Uterine smooth muscle cell (primary cell): ENCODE measurements at places on chromosomes 5 and 9. TPM values are rescaled to one million over a fixed set of nuclear protein-coding genes. Genes with fewer than 3 reads are reported as not detected.

Gene OR4F3
- 0.11 TPM in 1 of 2 replicates, not detected in the other for total RNA-seq

Gene GABRG2
- total RNA-seq, result not detected in 2 replicates

Gene PCDHB16
- 0.12 and 0.33 TPM in 2 replicates for total RNA-seq

Gene PPP1R26
- 20.6 and 22.9 TPM in 2 replicates for total RNA-seq

Gene GLRA1
- total RNA-seq, result not detected in 2 replicates

Gene GABRA6
- not detected in 2 replicates for total RNA-seq

Gene KIF4B
- total RNA-seq, result under 0.01 and 0.12 TPM in 2 replicates

Gene TCF7
- total RNA-seq, result 0.37 and 2.0 TPM in 2 replicates

Gene TXNDC8
- not detected in 2 replicates for total RNA-seq

Gene CARTPT
- total RNA-seq, result not detected in 2 replicates

Gene CD274
- total RNA-seq, result 10.5 and 17.7 TPM in 2 replicates

Gene CTXN3
- not detected in 2 replicates for total RNA-seq

Gene NTMT1
- 43.1 and 70.9 TPM in 2 replicates for total RNA-seq

Gene UBE2QL1
- total RNA-seq, result 0.11 and 0.37 TPM in 2 replicates

Gene CBY3
- 0.50 TPM in 1 of 2 replicates, not detected in the other for total RNA-seq

Gene DMRTA1
- total RNA-seq, result 1.00 and 1.5 TPM in 2 replicates

Gene SMIM33
- not detected in 2 replicates for total RNA-seq

Gene PCDHA1
- total RNA-seq, result under 0.01 TPM in 2 replicates

Gene OTULINL
- 3.4 and 6.8 TPM in 2 replicates for total RNA-seq

Gene PCDHA12
- 0.11 and 0.12 TPM in 2 replicates for total RNA-seq

Gene PCDHGA6
- total RNA-seq, result 1.7 and 3.2 TPM in 2 replicates

Gene DMRT3
- not detected in 2 replicates for total RNA-seq

Gene STK32A
- 0.22 and 1.2 TPM in 2 replicates for total RNA-seq

Gene KIF3A
- 14.9 and 15.9 TPM in 2 replicates for total RNA-seq

Gene PDZD2
- total RNA-seq, result 0.25 and 0.44 TPM in 2 replicates

Gene ST8SIA4
- total RNA-seq, result 0.22 and 0.37 TPM in 2 replicates

Gene VPS13A
- total RNA-seq, result 31.1 and 34.5 TPM in 2 replicates

Gene HEMGN
- total RNA-seq, result not detected in 2 replicates

Gene GARIN3
- not detected in 2 replicates for total RNA-seq

Gene CARD9
- total RNA-seq, result 2.1 and 3.4 TPM in 2 replicates

Gene PLK2
- total RNA-seq, result 136 and 156 TPM in 2 replicates

Gene CENPH
- 15.7 and 57.2 TPM in 2 replicates for total RNA-seq
